ENCODE measurements at places on chromosomes 6 and 20.

DNA sequence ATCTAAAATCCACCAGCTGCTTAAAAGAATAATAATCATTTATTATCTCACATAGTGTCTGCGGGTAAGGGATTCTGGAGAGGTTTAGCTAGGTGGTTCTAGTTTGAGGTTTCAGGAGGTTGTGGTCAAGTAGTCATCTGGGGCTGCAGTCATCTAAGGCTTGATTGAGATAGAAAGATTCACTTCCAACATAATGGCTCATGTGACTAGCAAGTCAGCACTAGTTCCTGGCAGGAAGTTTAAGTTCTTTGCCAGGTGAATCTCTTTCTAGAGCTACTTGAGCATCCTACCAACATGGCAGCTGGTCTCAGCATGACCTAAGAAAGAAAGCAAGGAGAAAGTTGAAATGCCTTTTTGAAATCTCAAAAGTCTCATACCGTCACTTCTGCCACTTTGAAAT, 128.8 kb downstream of the EDN1 start:
- no peak overlapping the region for H3K4me3 ChIP-seq
- no peaks in the 10 kb centered on the region for H3K27me3 ChIP-seq
- H3K36me3 ChIP-seq: no peaks in the 10 kb centered on the region
- no peak for DNase-seq
- H3K4me1 ChIP-seq: no peaks in the 10 kb centered on the region

DNA sequence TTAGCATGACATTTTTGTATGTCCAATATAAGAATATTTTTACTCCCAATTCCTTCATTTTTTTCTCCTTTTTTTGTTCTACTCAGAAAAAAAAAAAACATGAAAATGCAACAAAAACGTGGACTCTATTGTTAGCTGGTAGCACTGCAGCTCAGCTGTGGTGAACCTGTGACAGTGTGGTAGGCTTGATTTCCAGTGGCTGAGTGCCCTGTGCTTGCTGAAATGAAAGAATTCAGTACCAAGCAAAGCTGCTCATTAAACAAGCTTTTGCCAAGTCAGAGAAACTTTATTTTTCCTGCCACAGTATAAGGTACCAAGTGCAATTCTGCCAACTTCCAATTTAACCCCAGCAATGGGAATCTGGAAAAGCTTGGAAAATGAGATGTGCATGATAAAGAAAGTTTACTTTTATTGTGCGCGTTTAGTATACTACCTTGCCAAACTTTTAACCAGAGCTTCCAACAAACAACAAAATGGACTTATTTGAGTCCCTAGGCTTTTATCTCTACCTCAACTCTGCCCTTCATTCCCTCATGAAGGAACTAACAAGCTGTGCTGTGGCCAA, 215.2 kb downstream of the SLC35F1 start:
- H3K36me3 ChIP-seq: no peaks in the 10 kb centered on the region
- H3K4me3 ChIP-seq: no peak overlapping the region
- no peaks in the 10 kb centered on the region for H3K27me3 ChIP-seq
- DNase-seq: no peak

GRCh38 chr6:4971851-4972250, 32.0 kb downstream of the RPP40 start:
- no peak for DNase-seq
- no peaks in the 10 kb centered on the region for H3K27me3 ChIP-seq
- H3K4me1 ChIP-seq: no peaks in the 10 kb centered on the region
- H3K36me3 ChIP-seq: no peaks in the 10 kb centered on the region
- no peak overlapping the region for H3K27ac ChIP-seq
- H3K4me3 ChIP-seq: no peak overlapping the region

DNA sequence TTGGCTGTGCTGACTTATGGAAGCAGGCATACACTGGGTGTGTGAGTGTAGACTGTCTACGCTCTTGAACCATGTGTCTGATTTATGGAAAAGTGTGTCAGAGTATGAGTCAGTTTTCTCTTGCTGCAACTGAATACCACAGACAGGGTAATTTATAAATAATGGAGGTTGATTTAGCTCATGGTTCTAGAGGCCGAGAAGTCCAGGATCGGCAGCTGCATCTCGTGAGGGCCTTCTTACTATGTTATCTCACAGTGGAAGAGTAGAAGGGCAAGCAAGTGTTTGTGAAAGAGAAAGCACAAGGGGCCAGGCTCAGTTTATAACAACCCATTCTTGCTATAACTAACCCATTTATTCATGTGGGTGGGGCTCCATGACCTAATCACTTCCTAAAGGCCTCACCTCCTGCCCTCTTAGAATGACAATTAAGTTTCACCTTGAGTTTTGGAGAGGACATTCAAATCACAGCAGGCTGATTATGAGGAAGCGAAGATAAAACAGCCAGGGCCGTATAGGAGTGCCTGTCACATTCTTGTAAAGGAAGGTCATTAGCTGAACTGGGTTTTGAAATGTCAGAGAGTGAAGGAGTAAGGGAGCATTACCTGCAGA, 6.7 kb downstream of the GPR31 start:
- no peaks in the 10 kb centered on the region for H3K4me1 ChIP-seq
- DNase-seq: no peak
- no peaks in the 10 kb centered on the region for H3K36me3 ChIP-seq
- no peak overlapping the region for H3K4me3 ChIP-seq
- H3K27me3 ChIP-seq: no peaks in the 10 kb centered on the region

DNA sequence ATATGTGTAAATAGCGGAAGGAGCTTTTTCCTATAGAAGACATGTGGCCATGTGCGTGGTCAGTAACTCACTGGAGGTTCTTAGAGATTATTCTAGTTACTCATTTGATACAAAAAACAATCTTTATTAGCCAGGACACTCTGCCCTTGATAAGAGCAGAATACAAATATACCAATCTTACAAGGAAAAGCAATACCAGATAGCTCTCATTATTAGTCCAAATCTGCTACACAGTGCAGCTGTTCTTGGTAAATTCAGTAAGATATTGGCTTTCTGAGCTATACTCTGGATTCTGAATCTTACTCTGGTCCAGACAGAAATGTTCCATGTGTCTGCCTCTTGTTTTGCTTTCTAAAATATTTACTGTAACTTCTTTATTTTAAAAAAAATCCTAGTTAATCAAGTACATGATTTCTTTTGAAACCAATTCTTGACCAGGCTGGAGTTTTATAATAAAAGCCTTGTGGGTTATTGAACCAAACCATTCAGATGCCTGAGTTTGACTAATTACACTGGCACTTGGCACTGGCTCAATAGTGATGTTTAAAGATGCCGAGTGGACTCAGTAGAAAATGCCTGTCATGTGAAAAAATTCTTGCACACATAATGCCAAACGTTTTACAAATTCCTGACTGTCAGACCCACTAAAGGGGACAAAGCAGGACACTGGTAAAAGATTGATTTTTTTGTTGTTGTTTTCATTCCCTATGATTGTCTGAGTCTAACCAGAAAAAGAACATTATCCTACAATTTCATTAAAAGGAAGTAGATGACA, 242.8 kb upstream of the TCF21 start:
- H3K36me3 ChIP-seq: no peaks in the 10 kb centered on the region
- no peaks in the 10 kb centered on the region for H3K27me3 ChIP-seq

DNA sequence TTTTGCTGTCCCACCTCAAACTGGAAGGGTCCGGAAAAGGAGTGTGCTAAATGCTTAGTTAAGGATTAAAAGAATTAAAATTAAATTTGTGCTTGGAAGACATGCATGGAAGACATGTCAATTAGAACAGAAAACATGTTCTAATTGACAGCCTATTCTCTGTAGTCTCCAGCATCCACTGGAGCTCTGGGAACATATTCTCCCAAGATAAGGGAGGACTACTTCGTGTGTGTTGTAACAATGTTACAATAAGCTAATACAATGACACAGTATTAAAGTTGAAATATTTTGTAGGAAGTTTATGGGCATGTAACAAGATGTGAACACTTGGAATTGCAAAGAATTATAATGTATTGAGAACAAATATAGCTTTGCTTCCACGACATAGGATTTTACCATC, 567.4 kb upstream of the CITED2 start:
- H3K27ac ChIP-seq: no peak overlapping the region
- H3K4me3 ChIP-seq: no peak overlapping the region
- H3K36me3 ChIP-seq: no peaks in the 10 kb centered on the region

DNA sequence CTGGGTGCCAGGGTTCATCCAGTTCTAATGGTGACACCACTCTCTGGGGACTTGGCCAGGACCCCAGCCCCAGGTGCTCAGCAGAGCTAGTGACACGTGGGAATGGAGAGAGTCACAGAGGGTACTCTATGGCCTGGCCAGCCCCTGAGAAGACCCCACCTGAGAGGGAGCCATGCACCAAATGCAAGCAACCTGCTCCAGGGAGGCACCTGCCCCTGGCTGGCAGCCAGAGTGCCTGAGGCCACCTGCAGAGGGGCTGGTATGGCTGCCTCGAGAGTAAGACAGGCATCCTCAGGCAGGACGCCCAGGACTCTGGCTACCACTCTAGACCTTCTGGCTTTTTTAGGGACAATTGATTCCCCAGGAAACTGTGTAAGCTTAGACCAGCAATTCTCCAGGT, 38.6 kb upstream of the CST7 start:
- no peaks in the 10 kb centered on the region for H3K4me1 ChIP-seq
- no peaks in the 10 kb centered on the region for H3K27me3 ChIP-seq
- no peak overlapping the region for H3K27ac ChIP-seq

DNA sequence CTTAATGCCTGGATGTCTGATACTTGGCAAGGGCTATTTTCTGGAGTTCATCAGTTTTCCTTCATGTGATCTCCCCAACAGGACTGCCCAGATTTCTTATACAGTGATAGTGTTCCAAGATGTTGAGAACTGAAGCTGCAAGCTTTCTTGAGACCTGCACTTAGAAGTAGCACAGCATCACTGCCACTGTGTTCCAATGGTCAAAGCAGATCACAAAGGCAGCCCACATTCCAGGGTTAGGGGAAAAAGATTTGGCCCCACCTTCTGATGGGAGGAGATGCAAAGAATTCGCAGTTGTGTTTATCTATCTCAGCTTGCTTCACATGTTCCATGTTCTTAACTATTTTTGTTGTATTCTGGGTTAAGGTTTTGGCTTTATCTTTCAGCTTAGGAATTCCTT, 78.2 kb downstream of the GPX5 start:
- no peaks in the 10 kb centered on the region for H3K36me3 ChIP-seq
- H3K4me3 ChIP-seq: no peak overlapping the region
- no peaks in the 10 kb centered on the region for H3K4me1 ChIP-seq
- no peak for DNase-seq
- H3K27me3 ChIP-seq: peaks cover 16% of the 10 kb centered on the region

- no peaks in the 10 kb centered on the region for H3K4me1 ChIP-seq
- H3K27ac ChIP-seq: no peak overlapping the region
- no peaks in the 10 kb centered on the region for H3K36me3 ChIP-seq
- no peaks in the 10 kb centered on the region for H3K27me3 ChIP-seq
- no peak for DNase-seq
- no peak overlapping the region for H3K4me3 ChIP-seq
Observed at GRCh38 chr6:107228754-107229153, 113.4 kb upstream of the BEND3 start.

DNA sequence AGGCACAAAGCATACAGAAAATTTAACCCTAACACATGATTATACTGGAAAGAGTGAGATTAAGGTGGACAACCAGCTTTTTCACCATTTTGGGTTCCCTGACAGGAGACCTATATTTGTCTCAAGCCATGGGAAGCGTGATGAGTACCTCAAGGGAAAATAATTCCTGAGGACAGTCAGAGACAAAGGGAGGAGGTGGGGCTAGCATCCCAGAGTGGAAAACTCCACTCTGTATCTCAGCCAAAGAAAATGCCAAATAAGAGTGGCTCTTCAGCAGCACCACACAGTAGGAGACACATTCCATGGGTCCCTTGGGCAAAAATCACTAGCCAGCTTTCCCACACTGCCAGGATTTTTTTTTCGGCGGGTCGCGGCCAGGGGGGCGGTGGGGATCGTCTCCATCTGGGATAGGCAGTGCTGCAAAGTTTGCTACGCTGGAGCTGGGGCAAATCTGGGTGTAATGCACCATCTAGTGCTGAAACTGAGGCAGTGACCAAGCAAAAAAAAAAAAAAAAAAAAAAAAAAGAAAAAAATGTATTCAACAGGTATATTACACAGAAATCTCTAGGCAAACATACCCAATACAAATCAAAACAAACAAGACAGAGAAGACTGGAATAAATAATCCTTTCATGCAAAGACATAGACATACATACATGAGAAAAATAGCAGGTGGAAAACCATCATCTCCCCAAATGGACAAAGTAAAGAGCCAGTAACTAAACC, 77.3 kb upstream of the SLC35F1 start:
- H3K27ac ChIP-seq: no peak overlapping the region
- no peaks in the 10 kb centered on the region for H3K4me1 ChIP-seq
- no peaks in the 10 kb centered on the region for H3K27me3 ChIP-seq
- H3K36me3 ChIP-seq: no peaks in the 10 kb centered on the region

DNA sequence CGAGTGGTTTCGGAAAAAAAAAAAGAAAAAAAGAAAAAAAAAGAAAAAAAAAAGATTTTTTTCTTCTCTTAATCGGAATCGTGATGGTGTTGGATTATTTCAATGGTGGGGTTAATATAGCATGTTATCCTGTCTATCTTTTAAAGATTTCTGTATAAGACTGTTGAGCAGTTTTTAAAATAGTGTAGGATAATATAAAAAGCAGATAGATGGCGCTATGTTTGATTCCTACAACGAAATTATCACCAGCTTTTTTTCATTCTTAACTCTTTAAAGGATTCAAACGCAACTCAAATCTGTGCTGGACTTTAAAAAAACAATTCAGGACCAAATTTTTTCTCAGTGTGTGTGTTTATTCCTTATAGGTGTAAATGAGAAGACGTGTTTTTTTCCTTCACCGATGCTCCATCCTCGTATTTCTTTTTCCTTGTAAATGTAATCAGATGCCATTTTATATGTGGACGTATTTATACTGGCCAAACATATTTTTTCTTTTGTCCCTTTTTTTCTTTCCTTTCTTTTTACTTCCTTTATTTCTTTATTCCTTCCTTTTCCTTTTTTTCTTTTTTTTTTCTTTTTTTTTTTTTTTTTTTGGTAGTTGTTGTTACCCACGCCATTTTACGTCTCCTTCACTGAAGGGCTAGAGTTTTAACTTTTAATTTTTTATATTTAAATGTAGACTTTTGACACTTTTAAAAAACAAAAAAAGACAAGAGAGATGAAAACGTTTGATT, 3.6 kb downstream of the SOX4 start:
- H3K27me3 ChIP-seq: no peaks in the 10 kb centered on the region
- no peaks in the 10 kb centered on the region for H3K36me3 ChIP-seq
- H3K4me3 ChIP-seq: peak overlapping the region; percentile 61
- H3K4me1 ChIP-seq: no peaks in the 10 kb centered on the region
- H3K27ac ChIP-seq: peak overlapping the region; percentile 82
- no peak for DNase-seq

Data from tibial nerve (tissue), 4 donors.